T-cell (primary cell): ENCODE measurements at places on chromosomes 11 and 22.

- no peak overlapping the region for H3K4me3 ChIP-seq
- no peaks in the 10 kb centered on the region for H3K36me3 ChIP-seq
- DNase-seq, result no peak
- peaks cover 16% of the 10 kb centered on the region for H3K4me1 ChIP-seq
- H3K27me3 ChIP-seq, result no peaks in the 10 kb centered on the region
- H3K27ac ChIP-seq, result no peak overlapping the region
Measured at GRCh38 chr11:86149792-86150191, 80.9 kb upstream of the PICALM start.

GRCh38 chr11:65417702-65418430 is 4.7 kb upstream of the NEAT1 start:
- peak overlapping the region; percentile 92 for H3K4me3 ChIP-seq
- peaks cover 69% of the 10 kb centered on the region for H3K4me1 ChIP-seq
- H3K27me3 ChIP-seq, result no peaks in the 10 kb centered on the region
- peak overlapping the region; percentile 95 for H3K27ac ChIP-seq

GRCh38 chr11:17468122-17468521 is 8.5 kb downstream of the ABCC8 start:
- no peak overlapping the region for H3K4me3 ChIP-seq
- H3K36me3 ChIP-seq, result no peaks in the 10 kb centered on the region
- no peaks in the 10 kb centered on the region for H3K4me1 ChIP-seq

DNA sequence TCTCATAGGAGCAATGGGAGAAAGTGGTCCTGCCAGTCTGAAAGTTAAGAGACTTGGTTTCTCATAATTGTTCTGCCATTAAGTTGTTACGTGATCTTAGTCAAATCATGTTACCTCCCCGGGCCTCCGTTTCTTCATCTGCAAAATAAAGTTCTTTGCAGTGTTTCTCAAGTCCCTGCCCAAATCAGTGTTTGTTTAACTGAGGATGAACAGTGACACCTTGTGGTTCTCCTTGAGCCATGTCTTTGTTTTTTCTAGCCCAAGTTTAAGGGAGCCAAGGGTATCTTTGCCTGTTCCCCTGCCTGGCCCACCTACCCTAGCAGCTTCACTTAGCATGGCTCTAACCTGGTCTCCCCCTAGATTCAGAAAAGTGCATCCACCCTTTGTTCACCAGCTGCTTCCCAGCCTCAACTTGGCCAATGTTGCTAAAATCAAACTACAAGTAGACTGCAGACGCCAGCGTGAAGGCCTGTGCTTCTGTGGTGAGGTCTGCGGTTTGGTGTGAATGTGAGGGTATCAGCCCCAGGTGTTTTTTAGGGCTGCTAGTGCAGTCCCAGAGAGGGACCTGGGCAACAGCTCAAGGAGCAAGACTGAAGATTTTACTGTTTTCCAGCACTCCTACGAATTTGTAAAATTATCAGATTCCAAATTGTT is 35.5 kb downstream of the FZD4 start:
- peak; percentile 37 for DNase-seq
- peaks cover 2% of the 10 kb centered on the region for H3K4me1 ChIP-seq
- no peaks in the 10 kb centered on the region for H3K27me3 ChIP-seq
- no peaks in the 10 kb centered on the region for H3K36me3 ChIP-seq
- no peak overlapping the region for H3K27ac ChIP-seq

GRCh38 chr11:48083421-48083820 is 103.1 kb downstream of the PTPRJ start:
- H3K4me1 ChIP-seq, result peaks cover 24% of the 10 kb centered on the region
- no peaks in the 10 kb centered on the region for H3K27me3 ChIP-seq
- H3K36me3 ChIP-seq, result peaks cover 2% of the 10 kb centered on the region

GRCh38 chr11:11620921-11621572 is 758 bp downstream of the GALNT18 start:
- DNase-seq, result no peak
- peak overlapping the region; percentile 30 for H3K4me3 ChIP-seq
- H3K4me1 ChIP-seq, result peaks cover 17% of the 10 kb centered on the region
- no peak overlapping the region for H3K27ac ChIP-seq

DNA sequence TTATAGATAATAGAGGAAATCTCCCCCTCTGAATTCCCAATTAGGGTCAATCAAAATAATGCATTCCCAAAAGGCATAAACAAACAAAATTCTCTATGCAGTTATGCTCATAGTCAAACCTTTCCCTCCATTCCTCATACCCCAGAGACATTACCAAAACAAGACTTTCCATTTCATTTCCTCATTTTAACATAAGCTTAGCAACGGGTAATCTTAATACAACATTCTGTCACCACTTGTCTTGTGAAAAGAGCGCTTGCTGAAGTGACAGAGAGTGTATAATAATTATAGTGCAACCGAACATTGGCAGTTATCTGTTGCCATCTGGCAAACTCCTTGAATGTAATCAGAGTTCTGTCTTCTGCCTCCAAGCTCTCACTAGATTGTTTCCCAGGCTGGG is 1.2 kb upstream of the SLN start:
- H3K4me3 ChIP-seq, result no peak overlapping the region
- no peak for DNase-seq
- no peaks in the 10 kb centered on the region for H3K4me1 ChIP-seq
- H3K36me3 ChIP-seq, result no peaks in the 10 kb centered on the region
- no peaks in the 10 kb centered on the region for H3K27me3 ChIP-seq
- H3K27ac ChIP-seq, result no peak overlapping the region

GRCh38 chr11:93236741-93237675 is 39.2 kb upstream of the SLC36A4 start:
- DNase-seq, result no peak
- H3K27me3 ChIP-seq, result peaks cover 6% of the 10 kb centered on the region
- H3K27ac ChIP-seq, result no peak overlapping the region
- H3K36me3 ChIP-seq, result no peaks in the 10 kb centered on the region
- H3K4me3 ChIP-seq, result no peak overlapping the region
- H3K4me1 ChIP-seq, result no peaks in the 10 kb centered on the region

DNA sequence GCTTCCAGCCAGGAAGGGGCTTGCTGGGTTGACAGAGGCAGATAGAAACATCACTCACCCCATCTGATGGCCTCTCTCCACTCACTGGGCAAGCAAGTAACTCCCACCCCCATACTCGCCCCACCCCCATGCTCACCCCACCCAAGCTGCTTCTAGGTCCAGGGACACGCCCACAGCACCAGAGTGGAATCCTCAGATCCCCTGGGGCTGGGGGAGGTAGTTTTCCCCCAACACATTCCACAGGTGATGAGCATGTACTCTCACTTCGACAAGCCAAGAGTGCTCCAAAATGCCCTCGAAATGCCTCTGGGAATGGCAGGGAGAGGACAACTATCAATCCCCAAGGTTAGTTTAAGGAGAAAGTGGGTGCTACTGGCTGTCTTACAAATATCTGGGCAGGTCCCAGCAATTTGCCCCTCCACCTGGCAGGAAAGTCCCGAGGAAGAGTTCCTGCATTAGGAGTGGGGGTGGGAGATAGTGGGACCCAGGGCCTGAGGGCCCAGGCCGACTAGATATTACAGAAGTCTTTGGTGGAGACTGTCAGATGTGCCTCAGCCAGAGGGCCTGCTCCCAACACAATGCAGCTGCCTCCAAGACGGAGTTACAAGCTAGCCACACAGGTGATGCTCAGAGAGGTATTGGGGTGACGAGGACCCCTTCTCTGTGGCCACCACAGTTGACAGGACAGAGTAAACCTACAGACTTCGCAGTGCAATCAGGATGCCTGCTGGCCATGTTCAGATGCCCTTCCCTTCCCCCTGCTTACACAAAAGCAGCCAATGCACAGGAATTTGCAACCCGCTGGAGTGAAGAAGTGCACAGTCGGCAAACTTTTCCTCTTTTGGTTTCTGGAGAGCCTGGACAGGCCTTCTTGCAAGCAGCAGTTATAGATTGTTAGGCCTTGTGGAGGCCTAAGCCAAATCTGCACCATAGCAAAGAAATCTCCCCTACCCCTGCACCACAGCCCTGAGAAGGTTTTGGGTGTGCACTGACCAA is 2.9 kb upstream of the LMO1 start:
- H3K27me3 ChIP-seq, result peaks cover 8% of the 10 kb centered on the region
- no peaks in the 10 kb centered on the region for H3K36me3 ChIP-seq
- no peak overlapping the region for H3K4me3 ChIP-seq

DNA sequence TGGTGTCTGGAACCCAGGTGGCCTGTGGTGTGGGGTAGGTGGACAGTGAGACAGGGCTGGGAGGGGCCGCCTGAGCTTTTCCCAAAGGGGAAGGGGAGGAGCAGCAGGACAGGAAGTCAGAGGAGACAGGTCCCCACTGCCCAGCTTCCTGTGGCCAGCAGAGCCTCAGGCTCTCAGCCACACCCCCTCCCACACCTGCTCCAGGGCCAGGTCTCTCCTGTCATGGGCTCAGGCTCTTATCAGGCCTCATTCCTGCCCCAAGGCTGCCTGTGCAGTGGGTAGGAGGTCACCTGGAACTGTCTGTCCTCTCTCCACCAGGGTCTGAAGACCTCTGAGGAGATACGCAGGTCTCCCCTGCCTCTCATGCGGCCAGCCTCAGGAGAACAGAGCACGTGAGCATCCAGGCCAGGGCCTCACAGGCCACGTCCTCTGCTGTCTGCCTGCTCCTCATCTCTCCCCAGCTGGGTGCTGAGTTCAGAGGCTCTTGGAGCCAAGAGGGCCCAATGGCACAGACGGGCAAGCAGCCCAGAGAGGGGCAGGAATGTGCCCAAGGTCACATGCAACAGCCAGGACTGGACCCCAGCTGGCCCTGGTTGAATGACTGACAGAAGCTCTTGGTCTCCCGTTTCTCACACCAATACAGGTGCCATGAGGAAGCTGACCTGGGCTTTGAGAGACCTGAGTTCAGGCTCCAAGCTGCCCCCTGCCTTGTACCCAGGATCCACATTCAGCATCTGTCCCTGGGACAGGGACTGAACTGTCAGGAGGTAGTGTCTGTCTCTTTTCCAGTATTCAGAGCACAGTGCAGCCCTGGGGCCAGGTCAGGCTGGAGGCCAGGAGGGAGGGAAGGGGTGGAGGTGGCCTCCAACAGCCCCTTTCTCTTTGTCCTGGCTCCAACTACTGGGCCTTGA is 16.7 kb downstream of the STARD10 start:
- no peak overlapping the region for H3K27ac ChIP-seq
- no peaks in the 10 kb centered on the region for H3K36me3 ChIP-seq
- H3K4me3 ChIP-seq, result no peak overlapping the region
- peaks cover 5% of the 10 kb centered on the region for H3K27me3 ChIP-seq

DNA sequence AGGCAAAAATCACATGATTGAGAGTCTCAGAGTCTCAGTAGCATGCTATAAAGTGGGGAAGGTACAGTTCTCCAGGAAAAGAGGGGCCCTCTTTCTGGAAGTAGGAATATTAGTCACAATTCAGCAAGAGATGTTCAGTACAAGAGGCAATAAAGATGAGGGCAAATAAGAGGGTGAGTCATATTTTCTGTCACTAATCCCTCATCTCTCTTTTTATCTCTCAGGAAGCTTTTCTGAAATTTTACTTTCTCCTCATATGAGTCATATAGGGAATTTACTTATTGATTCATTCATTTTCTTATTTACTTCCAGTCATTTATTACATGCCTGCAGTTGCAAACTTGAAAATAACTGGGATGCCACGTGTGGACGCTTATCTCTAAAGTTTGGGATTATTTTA is 3.4 kb upstream of the NXPE1 start:
- H3K27ac ChIP-seq, result no peak overlapping the region
- H3K4me3 ChIP-seq, result no peak overlapping the region
- H3K4me1 ChIP-seq, result no peaks in the 10 kb centered on the region
- DNase-seq, result no peak
- H3K36me3 ChIP-seq, result no peaks in the 10 kb centered on the region

DNA sequence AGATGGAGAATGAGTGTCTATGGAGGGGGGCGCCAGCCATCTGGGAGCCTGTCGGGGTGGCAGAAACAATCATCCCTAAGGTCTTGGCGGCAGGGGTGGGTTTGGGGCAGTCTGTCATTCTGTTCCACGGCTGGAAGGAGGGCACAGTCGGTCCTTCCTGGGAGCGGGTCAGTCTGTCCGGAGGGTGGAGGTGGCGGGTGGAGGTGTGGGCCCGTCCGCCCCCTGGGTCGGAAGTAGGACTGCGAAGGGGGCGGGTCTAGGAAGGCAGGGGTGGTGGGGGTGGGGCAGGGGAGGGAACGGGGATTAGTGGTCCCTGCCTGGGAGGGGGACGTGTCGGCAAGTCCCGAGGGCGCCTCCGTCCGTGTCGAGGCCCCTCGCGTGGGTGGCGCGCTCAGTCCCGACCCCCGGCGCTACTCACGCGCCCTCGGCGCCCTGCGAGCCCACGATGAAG is 461 bp downstream of the TBC1D10A start:
- H3K36me3 ChIP-seq, result peaks cover 19% of the 10 kb centered on the region
- H3K27me3 ChIP-seq, result no peaks in the 10 kb centered on the region
- H3K4me3 ChIP-seq, result peak overlapping the region; percentile 70
- DNase-seq, result no peak

DNA sequence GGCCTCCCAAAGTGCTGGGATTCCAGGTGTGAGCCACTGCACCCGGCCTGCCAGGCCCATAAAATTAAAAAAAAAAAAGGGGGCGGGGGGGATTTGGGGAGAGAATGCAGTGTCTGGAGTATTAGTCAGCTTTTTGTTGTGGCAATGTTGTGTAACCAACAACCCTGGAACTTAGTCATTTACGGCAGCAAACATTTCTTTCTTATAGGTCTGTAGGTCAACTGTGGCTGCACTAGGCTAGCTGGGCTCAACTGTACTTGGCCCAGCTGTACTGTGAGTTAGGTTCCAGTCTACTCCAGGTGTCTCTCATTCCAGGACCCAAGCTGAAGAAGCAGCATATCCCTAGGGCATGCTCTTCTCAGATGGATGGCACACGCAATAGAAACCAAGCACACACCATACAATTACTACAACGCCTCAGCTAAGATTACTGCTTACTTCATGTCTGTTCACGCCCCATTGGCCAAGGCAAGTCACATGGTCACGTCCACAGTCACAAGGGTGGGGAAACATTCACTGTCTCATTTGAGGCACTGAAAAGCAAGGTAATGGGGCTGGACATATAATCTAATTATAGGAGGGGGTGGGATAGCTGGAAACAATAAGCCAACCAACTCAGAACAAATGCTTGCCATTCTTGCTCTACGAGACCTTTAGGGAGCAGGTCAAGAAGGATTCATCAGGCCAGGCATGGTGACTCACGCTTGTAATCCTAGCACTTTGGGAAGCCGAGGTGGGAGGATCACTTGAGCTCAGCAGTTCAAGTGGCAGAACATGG is 10.4 kb upstream of the SPINDOC start:
- DNase-seq, result no peak
- H3K27ac ChIP-seq, result no peak overlapping the region
- no peaks in the 10 kb centered on the region for H3K27me3 ChIP-seq
- H3K4me3 ChIP-seq, result no peak overlapping the region

- DNase-seq, result no peak
- H3K4me1 ChIP-seq, result peaks cover 5% of the 10 kb centered on the region
- no peaks in the 10 kb centered on the region for H3K36me3 ChIP-seq
- no peak overlapping the region for H3K27ac ChIP-seq
- peaks cover 6% of the 10 kb centered on the region for H3K27me3 ChIP-seq
Measured at GRCh38 chr11:76660533-76661305, 9.8 kb downstream of the LRRC32 start.

- no peak overlapping the region for H3K27ac ChIP-seq
- H3K27me3 ChIP-seq, result peaks cover 21% of the 10 kb centered on the region
- no peak for DNase-seq
- no peaks in the 10 kb centered on the region for H3K36me3 ChIP-seq
- H3K4me1 ChIP-seq, result no peaks in the 10 kb centered on the region
Measured at GRCh38 chr11:34565417-34566207, 52.0 kb upstream of the ELF5 start.

- H3K36me3 ChIP-seq, result no peaks in the 10 kb centered on the region
- no peaks in the 10 kb centered on the region for H3K27me3 ChIP-seq
- H3K27ac ChIP-seq, result no peak overlapping the region
- H3K4me1 ChIP-seq, result no peaks in the 10 kb centered on the region
- DNase-seq, result no peak
Measured at GRCh38 chr11:33942954-33943353, 51.1 kb upstream of the LMO2 start.

- no peak overlapping the region for H3K27ac ChIP-seq
- peaks cover 28% of the 10 kb centered on the region for H3K27me3 ChIP-seq
- DNase-seq, result no peak
- no peak overlapping the region for H3K4me3 ChIP-seq
Measured at GRCh38 chr11:76166314-76166713, 40.0 kb downstream of the WNT11 start.
